ENCODE measurements at places on chromosomes 4 and X.

GRCh38 chrX:31199056-31199839 lies 127.4 kb upstream of the FTHL17 start:
- no peak for DNase-seq

- no peak for DNase-seq
These were observed 73.5 kb downstream of the ANXA3 start for GRCh38 chr4:78625073-78625472.

- DNase-seq: no peak
These were observed 64.6 kb downstream of the FBXW7 start for GRCh38 chr4:152471251-152471792.

DNA sequence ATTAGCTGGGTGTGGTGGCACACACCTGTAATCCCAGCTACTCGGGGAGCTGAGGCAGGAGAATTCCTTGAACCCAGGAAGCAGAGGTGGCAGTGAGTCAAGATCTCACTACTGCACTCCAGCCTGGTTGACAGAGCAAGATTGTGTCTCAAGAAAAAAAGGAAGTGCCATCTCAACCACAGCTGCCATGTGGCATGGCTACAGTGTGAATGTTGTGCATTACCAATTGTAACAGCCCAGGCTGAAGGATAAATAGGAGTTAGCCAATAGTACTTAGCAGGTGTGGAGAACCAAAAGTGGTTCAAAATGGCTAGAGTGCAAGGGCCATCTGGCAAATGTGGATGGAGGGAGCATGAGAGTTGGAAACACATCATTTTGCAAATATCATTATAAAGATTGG lies 28.9 kb downstream of the SLC25A5 start:
- DNase-seq: no peak

DNA sequence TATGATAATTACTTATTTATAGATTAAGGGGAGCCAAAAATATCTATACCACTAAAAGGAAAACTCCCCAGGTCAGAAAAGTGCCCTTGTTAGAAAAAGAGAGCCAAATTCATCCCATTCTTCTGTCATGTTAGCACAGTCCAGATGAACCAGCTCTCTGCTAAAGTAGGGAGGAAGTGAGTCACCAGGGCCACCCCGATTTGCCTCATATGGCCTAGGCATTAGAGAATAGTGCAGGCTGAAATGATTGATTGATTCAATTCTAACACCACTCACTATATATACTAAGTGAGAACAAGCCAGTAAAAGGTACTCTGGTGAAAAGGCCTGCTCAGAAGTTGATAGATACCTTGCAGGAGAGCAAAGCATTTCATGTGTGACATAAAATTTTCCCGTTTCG lies 94.5 kb downstream of the SRPX start:
- no peak for DNase-seq

DNA sequence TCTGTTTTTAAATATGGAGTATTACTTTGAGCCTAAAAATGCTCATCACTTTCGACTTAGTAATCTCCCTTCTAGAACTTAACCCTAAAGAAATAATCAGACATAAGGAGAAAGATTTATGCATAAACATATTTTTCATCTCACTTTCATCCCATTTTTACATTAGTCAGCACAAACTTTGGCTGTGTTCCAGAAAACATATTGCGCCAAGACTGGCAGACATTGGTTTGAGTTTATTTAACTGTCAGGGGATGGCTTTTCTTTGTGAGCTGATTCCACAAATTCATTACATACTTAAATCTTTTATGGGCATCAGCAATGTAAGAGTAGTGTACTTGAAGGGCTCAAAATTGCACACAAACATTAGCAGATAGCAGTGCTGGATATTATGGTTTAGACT lies 23.7 kb downstream of the MAOA start:
- DNase-seq: peak; percentile 71

DNA sequence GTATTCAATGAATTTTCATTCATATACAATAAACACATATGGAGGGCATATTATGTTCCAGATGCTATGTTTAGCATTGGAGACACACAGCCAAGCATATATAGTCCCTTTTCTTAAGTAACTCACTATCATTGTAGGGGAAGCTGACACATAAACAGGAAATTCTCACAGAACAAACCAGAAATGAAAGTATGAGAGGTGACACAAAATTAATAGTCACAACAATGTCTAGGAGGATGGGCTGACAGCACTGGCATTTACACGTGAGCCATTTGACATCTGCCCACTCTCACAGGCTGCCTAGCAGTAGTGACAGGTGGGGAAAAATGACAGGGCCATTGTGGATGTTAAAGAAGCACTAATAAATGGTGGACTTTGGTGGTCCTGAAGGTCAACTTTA lies 2.6 kb upstream of the CNOT6L start:
- DNase-seq: no peak

DNA sequence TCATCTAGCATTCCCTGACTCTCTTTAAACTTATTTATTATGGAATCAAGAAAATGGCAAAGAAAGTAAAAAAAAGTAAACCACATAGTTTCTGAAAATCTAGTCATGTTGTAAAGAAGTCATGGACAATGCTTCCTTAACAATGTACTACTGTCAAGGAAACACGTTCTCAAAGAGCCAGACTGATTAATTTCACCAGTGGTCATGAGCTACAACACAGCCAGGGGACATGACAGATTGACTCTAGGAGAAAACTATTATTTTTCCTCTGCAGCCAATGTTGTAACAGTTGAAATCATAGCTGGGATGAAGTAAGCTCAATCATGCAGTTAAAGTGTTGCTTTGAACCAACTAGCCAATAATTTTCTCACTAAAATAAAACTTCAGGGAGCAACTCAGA lies 109.2 kb downstream of the MAPK10 start:
- DNase-seq: no peak

GRCh38 chrX:15564981-15565579 lies 35.7 kb downstream of the ACE2 start:
- peak; percentile 70 for DNase-seq

DNA sequence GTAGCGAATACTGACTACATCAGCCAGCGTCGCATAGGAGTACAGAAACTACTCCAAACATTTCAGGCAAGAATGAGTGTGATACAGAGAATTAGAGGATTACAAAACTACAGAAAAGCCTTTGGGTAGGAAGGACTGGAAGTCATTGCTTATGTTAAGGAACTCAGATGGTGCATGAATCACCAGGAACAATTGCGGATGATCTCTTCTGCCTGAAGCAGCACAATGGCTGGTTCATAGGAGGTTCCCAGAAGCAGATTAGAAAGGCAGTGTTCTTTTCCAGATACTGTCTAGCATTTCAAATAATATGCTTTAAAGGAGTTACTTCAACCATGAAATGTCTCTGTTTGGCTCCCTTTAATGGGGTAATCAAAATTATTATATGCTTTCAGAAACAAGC lies 42.5 kb upstream of the MAP9 start:
- DNase-seq: peak; percentile 24

DNA sequence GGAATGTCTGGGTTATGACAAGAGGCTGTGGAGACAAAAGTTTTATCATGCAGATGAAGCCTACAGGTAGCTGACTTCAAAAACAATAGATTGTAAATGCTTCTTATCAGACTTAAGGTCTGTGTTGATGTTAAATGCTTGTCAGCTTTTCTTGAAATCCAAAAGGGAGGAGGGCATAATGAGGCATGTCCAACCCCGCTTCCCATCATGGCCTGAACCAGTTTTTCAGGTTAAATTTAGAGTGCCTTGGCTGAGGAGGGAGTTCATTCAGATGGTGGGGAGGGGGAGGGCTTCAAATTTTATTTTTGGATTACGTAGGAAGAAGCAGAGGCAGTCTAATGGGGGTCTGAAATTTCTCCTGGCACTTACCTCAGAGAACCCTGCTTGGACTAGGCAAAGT lies 207.7 kb upstream of the HDX start:
- no peak for DNase-seq

- DNase-seq: peak; percentile 40
These were observed 19.6 kb downstream of the AP1S2 start for GRCh38 chrX:15834827-15835595.

DNA sequence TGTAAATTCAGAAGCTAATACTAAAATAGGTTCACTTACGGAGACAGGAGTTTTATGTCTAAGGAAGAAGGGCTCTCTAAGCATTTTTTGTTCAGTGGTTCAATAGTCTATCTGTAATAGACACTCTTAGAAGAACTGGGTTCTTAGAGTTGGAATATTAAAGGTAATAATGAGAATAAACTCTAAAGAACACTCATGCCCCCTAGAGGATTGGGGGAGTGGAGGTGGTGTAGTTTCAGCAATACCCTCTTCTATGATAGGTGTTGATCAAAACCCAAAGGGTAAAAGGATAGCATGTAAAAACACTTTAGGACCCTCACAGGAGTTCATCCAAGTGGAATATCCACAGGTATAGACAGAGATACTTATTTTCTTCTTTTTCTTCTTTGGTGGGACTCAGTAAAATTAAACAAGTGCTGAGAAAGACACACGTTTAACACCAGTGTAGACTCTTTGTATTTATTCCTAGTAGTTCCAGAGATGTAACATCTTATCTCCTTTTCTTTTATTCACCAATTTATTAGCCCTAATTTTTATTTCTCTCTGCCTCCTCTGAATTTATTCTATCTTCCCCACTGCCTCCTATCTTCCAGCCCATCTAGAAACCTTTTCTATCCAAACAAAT lies 25.7 kb upstream of the MND1 start:
- DNase-seq: peak; percentile 79

- no peak for DNase-seq
These were observed 76.0 kb downstream of the ZAR1 start for GRCh38 chr4:48566034-48566384.

GRCh38 chrX:69991685-69992084 lies 58.1 kb downstream of the AWAT2 start:
- no peak for DNase-seq

DNA sequence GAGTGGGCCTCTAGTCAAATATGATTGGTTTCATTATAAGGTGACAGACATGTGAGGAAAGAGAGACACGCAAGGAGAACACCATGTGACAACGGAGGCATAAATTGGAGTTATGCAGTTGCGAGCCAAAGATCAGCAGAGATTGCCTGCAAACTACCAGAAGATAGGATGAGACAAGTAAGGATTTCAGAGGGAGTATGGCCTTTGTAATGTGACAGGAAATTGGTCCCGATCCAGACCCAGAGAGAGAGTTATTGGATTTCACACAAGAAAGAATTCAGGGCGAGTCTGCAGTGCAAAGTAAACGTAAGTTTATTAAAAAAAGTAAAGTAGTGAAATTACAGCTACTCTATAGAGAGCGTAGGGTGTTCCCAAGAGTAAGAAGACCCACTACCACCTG lies 35.7 kb upstream of the NDST4 start:
- DNase-seq: no peak

DNA sequence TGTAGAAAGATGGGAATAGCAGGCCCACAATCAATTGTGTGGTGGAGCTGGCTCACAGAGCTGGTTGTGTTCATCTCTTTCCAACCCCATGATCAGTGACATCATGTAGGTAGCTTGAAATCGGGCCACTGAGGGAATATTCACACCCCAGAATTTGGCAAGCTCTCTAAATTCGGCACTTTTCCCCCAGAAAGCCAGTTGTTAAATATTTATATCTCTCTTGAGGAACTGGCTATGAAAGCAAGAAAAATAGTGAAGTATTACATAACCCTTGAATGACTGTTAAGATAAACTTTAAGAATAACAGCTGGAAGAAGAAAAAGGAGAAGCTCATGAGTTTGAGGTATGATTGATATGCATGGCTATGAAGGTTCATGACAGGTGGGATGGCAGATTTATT lies 38.9 kb downstream of the GPRIN3 start:
- DNase-seq: peak; percentile 5

GRCh38 chr4:158280856-158281255 lies 70.6 kb downstream of the TMEM144 start:
- no peak for DNase-seq

GRCh38 chr4:24042094-24042493 lies 152.2 kb upstream of the PPARGC1A start:
- DNase-seq: peak; percentile 83

DNA sequence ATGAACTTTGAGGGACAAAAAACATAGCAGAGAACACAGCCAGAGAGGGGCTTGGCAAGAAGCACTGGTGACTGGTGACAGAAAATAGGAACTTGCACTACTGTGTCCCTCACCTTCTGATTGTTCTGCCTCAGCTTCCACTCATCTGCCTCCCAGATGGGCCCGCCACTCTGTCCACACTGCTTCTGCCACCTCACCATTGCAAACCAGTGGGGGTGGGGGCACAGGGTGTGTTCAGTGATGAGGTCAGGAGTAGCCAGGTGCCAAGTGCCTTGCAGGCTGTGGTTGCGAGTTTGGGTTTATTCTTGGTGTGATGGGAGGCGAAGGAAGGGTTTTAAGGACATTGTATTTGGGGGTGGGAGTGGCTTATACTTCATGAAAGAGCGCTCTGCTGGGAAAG lies 9.1 kb upstream of the UBA1 start:
- DNase-seq: no peak

GRCh38 chr4:111128327-111128726 lies 505.4 kb upstream of the PITX2 start:
- no peak for DNase-seq

DNA sequence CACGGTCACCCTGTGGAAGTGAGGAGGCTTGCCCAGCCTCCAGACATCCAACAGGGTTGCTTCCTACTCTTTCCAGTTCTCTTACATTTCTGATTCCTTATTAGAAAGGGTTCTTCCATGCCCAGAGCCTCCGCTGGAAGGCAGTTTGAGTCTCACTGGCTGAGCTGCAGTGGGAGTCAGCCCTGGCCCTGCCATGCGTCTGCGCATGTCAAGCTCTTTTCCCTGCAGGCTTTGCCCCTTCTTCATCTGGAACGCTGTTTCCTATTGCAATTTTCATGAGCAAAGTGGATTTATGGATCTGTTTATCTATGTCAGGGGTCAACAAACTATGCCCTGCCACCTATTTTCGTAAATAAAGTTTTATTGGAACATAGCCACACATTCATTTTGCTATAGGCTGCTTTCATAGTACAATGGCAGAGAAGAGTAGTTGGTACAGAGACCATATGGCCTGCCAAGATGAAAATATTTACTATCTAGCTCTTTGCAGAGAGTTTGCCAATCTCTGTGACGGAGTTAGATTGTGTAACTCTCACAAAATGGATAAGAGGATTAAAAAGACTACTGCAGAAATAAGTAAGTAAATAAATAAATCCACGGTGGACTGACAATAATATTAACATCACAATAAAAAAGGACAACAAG lies 3.9 kb upstream of the CHRNA9 start:
- DNase-seq: no peak

- DNase-seq: no peak
These were observed 2313.3 kb downstream of the ARAP2 start for GRCh38 chr4:33931026-33931425.

DNA sequence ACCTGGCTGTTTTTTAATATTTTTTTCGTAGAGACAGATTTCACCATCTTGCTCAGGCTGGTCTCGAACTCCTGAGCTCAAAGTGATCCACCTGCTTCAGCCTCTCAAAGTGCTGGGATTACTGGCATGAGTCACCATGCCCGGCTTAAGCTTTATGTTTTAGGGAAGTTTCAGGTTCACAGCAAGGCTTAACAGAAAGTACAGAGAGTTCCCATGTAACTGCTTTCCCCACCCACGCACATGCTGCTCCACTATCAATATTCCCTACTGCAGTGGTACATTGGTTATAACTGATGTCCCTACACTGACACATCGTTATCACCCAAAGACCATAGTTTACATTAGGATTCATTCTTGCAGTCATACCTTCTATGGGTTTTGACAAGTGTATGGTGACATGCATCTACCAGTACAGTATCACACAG lies 62.7 kb downstream of the PRPS1 start:
- DNase-seq: peak; percentile 42
